ENCODE measurements at places on chromosomes 12 and 14.

- DNase-seq, result no peak
These were observed 69.4 kb upstream of the ACTN1 start for GRCh38 chr14:69048456-69048855.

GRCh38 chr12:31590642-31591379 lies at the start of gene DENND5B:
TSS of gene DENND5B (minus strand) at chr12:31591136. CDS start at chr12:31590832, 304 bp downstream.
- DNase-seq, result peak; percentile 75
- H3K4me3 ChIP-seq, result peak within 1 kb of the TSS; percentile 75
- H3K36me3 ChIP-seq, result no peaks in the 10 kb centered on the region
- no peak within 1 kb of the TSS for H3K27ac ChIP-seq
- H3K4me1 ChIP-seq, result peaks cover 13% of the 10 kb centered on the region

GRCh38 chr14:70392676-70393075 lies 24.2 kb downstream of the SYNJ2BP start:
- H3K4me1 ChIP-seq, result peaks cover 18% of the 10 kb centered on the region
- no peak for DNase-seq

DNA sequence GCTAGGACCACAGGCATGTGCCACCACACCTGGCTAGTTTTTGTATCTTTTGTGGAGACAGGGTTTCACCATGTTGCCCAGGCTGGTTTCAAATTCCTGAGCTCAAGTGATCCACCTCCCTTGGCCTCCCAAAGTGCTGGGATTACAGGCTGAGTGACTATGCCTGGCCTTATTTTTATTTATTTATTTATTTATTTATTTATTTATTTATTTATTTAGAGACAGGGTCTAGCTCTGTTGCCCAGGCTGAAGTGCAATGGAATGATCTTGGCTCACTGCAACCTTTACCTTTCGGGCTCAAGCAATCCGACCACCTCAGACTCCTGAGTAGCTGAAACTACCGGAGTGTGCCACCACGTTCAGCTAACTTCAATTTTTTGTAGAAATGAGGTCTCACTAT lies 117.0 kb upstream of the MAX start:
- H3K36me3 ChIP-seq, result no peaks in the 10 kb centered on the region
- no peak overlapping the region for H3K4me3 ChIP-seq
- no peaks in the 10 kb centered on the region for H3K27me3 ChIP-seq
- DNase-seq, result no peak
- H3K4me1 ChIP-seq, result no peaks in the 10 kb centered on the region
- H3K27ac ChIP-seq, result no peak overlapping the region

DNA sequence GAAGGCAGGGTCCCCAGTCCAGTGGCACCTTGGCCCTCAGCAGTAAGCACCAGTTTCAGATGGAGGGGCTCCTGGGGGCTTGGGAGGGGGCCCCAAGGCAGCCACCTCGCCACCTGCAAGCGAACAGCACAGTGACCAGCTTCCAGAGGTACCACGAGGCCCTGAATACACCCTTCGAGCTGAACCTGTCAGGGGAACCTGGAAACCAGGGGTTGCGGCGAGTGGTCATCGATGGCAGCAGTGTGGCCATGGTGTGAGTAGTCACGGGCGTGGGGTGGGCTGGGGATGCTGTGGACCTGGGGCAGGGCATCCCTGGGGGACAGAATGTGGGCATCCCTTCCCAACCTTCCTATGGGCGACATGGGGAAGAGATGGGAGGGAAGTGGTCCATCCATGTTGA lies 11.2 kb downstream of the NYNRIN start:
- no peak overlapping the region for H3K4me3 ChIP-seq
- H3K27ac ChIP-seq, result no peak overlapping the region
- H3K27me3 ChIP-seq, result no peaks in the 10 kb centered on the region
- DNase-seq, result no peak

DNA sequence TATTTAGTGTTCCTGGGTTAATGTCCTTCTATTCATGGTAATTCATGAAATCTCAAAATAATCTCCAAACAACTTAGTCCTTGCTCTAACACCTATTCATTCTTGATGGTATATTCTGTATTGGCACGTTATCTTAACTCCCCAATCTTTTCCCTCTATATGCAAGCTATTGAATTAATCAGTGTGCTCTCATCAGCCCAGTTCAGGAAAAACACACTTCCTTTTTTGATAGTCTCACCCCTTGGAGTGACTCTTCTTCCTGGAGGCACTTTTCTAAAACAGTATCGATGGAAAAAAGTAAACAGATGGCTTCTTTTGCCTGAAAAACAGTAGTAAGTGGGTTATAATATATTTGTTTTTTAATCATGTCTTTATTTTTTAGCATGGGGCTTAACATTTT lies 28.6 kb downstream of the TULP3 start:
- H3K27ac ChIP-seq, result no peak overlapping the region
- H3K4me3 ChIP-seq, result no peak overlapping the region
- H3K4me1 ChIP-seq, result peaks cover 17% of the 10 kb centered on the region
- no peaks in the 10 kb centered on the region for H3K27me3 ChIP-seq
- no peaks in the 10 kb centered on the region for H3K36me3 ChIP-seq

GRCh38 chr12:121576851-121577391 lies 3.9 kb downstream of the KDM2B start:
- H3K4me1 ChIP-seq, result peaks cover 20% of the 10 kb centered on the region
- H3K27ac ChIP-seq, result peak overlapping the region; percentile 100
- peak; percentile 92 for DNase-seq
- H3K27me3 ChIP-seq, result no peaks in the 10 kb centered on the region

- H3K4me3 ChIP-seq, result no peak overlapping the region
- no peak overlapping the region for H3K27ac ChIP-seq
- H3K27me3 ChIP-seq, result no peaks in the 10 kb centered on the region
- H3K4me1 ChIP-seq, result peaks cover 17% of the 10 kb centered on the region
- DNase-seq, result no peak
- peaks cover 52% of the 10 kb centered on the region for H3K36me3 ChIP-seq
These were observed 2.5 kb downstream of the ANKRD52 start for GRCh38 chr12:56255671-56256070.

DNA sequence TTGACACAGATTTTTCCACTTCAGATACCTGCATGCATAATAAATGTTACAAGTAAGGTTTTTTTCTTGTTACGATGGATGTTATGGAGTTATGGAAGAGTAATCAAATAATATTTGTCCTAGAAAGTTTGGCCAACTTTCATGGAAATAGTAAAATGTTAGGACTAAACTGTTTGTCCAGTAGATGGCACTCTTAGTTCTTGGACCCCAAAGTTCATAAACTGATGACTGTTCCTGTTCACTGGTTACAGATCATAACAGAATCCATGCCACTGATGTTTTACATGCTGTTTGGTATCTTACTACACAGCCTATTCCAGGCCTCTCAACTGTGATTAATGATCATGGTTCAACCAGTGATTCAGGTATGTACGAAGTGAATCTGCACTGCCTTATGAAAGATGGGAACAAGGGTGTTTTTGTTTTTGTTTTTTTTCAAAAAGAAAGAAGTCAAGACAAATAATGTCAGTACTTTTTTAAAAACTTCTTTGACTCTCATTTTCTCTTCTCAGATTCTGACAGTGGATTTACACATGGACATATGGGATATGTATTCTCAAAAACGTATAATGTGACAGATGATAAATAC lies 48.8 kb upstream of the SLCO1C1 start:
- H3K27ac ChIP-seq, result no peak overlapping the region
- H3K36me3 ChIP-seq, result no peaks in the 10 kb centered on the region
- no peaks in the 10 kb centered on the region for H3K27me3 ChIP-seq
- no peaks in the 10 kb centered on the region for H3K4me1 ChIP-seq

DNA sequence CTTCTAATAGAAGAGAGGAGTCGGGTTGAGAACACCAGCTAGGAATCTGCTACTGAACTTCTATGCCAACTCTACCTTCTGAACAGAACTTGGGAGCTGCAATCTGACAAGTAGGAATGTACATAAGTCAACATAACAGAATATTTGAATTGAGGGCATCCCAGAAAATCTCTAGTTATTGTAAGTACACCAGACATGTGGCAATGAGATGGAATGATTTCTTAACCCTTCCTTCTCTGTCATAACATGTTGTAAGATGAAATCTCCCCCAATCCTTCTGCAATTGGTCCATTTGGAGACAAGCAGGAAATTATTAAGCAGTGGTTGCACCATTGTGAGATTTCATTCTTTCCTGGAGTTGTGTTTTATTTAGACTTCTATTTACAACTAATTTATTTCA lies 68.7 kb upstream of the TMPO start:
- no peak overlapping the region for H3K4me3 ChIP-seq
- no peaks in the 10 kb centered on the region for H3K27me3 ChIP-seq
- H3K27ac ChIP-seq, result no peak overlapping the region
- no peak for DNase-seq

GRCh38 chr12:131553096-131553777 lies 157.7 kb upstream of the SFSWAP start:
- peak overlapping the region; percentile 35 for H3K27ac ChIP-seq
- no peak overlapping the region for H3K4me3 ChIP-seq
- no peak for DNase-seq
- peaks cover 23% of the 10 kb centered on the region for H3K4me1 ChIP-seq
- H3K36me3 ChIP-seq, result no peaks in the 10 kb centered on the region

DNA sequence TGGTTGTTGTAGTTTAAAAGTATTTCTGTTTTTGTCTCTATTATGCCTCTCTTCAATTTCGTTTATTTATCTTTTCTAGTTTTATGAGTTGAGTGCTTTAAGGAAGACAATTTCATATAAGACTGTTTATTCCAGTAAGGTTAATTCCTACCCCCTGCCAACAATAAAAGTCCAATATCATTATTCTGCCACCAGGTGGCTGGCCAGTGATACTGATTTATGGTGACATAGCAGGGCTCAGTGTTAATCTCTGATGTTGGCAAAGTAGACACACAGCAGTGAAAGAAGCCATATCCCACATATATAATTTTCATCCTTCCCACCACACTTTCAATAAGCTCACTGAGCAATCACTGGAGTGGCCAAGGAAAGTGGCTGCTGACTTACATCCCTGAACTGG lies 69.0 kb upstream of the BMP4 start:
- no peak overlapping the region for H3K27ac ChIP-seq
- DNase-seq, result peak; percentile 32
- H3K4me3 ChIP-seq, result no peak overlapping the region
- H3K4me1 ChIP-seq, result no peaks in the 10 kb centered on the region
- H3K36me3 ChIP-seq, result peaks cover 3% of the 10 kb centered on the region

GRCh38 chr12:104486943-104487819 lies 30.4 kb downstream of the CHST11 start:
- H3K36me3 ChIP-seq, result no peaks in the 10 kb centered on the region
- H3K27me3 ChIP-seq, result no peaks in the 10 kb centered on the region
- 0 out of 2 replicates have a peak overlapping the region, but pooled peaks have one; percentile 12 for H3K27ac ChIP-seq
- no peak overlapping the region for H3K4me3 ChIP-seq

- no peak for DNase-seq
- H3K4me1 ChIP-seq, result peaks cover 29% of the 10 kb centered on the region
- H3K27ac ChIP-seq, result peak overlapping the region; percentile 18
- H3K4me3 ChIP-seq, result no peak overlapping the region
- no peaks in the 10 kb centered on the region for H3K27me3 ChIP-seq
These were observed 3.3 kb upstream of the NAA25 start for GRCh38 chr12:112111931-112112330.

GRCh38 chr14:61381553-61381952 lies 60.2 kb downstream of the PRKCH start:
- DNase-seq, result no peak
- no peak overlapping the region for H3K27ac ChIP-seq
- no peak overlapping the region for H3K4me3 ChIP-seq
- H3K4me1 ChIP-seq, result no peaks in the 10 kb centered on the region

DNA sequence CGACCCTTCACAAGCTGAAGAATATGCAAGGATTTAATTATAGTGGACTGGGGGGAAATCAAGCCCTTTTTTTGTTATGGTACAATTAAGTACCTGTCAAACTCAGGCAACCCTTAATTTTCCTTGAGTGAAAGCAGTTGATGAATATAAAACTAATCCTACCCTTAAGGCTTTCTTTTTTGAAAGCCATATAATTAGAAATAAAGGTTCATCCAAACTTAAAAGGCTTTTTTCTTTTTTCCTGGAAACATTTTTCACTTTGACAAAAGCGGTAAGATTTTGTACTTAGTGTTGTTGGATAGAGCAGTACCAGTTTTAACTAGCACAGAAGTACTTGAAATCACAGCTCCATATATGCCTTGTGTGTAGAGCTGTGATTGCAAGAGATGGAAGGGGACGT lies 91.9 kb upstream of the MANSC4 start:
- H3K36me3 ChIP-seq, result no peaks in the 10 kb centered on the region
- no peaks in the 10 kb centered on the region for H3K4me1 ChIP-seq
- H3K4me3 ChIP-seq, result no peak overlapping the region
- no peak for DNase-seq

- no peak overlapping the region for H3K4me3 ChIP-seq
- DNase-seq, result no peak
- no peaks in the 10 kb centered on the region for H3K27me3 ChIP-seq
These were observed 59.2 kb upstream of the PLEKHA5 start for GRCh38 chr12:19070341-19070740.

DNA sequence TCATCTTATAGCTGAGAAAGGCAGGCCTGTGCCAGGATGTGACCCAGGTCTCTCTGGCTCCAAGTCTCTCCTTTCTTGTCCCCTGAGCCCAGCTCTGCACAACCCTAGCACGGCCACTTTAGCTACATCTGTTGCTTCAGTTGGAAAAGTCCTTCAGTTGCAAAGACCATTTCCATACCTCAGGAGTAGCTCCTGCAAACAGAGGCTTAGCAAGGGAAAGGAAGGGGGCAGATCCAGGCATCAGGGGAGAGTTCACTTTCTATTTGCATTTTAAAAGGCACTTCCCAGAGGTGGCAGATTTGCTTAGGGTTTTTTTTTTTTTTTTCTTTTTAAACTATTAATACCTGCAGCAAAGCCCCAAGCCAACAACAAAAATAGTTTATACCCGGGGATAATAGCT lies 3.0 kb upstream of the PITPNM2 start:
- DNase-seq, result peak; percentile 62
- H3K27me3 ChIP-seq, result peaks cover 33% of the 10 kb centered on the region
- peaks cover 40% of the 10 kb centered on the region for H3K4me1 ChIP-seq

DNA sequence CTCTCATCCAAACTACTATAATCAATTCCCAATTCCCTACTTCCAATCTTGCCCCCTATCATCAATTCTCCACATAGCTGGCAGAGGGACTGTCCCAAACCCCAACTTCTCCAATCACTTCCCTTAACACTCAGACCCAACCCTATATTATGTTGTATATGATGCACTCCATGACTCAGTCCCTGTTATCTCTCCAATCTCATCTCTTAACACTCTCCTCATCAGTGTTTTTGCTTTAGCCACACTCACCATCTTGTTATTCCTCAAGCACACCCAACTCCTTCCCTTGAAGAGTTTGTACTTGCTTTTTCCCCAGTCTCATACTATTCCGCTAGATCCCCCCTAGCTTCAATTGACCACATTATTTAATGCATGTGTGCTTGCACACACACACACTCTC lies 4.9 kb downstream of the RHOJ start:
- no peaks in the 10 kb centered on the region for H3K27me3 ChIP-seq
- H3K4me1 ChIP-seq, result peaks cover 15% of the 10 kb centered on the region
- no peak overlapping the region for H3K4me3 ChIP-seq

GRCh38 chr14:103019826-103020225 lies 37.5 kb downstream of the CDC42BPB start:
- no peak overlapping the region for H3K4me3 ChIP-seq
- H3K4me1 ChIP-seq, result peaks cover 32% of the 10 kb centered on the region
- H3K27me3 ChIP-seq, result no peaks in the 10 kb centered on the region
- no peak overlapping the region for H3K27ac ChIP-seq
- no peaks in the 10 kb centered on the region for H3K36me3 ChIP-seq

- H3K27me3 ChIP-seq, result no peaks in the 10 kb centered on the region
- peak; percentile 79 for DNase-seq
- no peak overlapping the region for H3K4me3 ChIP-seq
- no peak overlapping the region for H3K27ac ChIP-seq
- peaks cover 48% of the 10 kb centered on the region for H3K36me3 ChIP-seq
- H3K4me1 ChIP-seq, result peaks cover 15% of the 10 kb centered on the region
These were observed 14.7 kb downstream of the CPSF6 start for GRCh38 chr12:69254046-69254445.
